Thoracic aorta (tissue), 2 donors: ENCODE measurements at places on chromosomes 7 and 10.

- DNase-seq = no peak
These were observed 81.4 kb upstream of the MTPN start for GRCh38 chr7:136058546-136058945.

DNA sequence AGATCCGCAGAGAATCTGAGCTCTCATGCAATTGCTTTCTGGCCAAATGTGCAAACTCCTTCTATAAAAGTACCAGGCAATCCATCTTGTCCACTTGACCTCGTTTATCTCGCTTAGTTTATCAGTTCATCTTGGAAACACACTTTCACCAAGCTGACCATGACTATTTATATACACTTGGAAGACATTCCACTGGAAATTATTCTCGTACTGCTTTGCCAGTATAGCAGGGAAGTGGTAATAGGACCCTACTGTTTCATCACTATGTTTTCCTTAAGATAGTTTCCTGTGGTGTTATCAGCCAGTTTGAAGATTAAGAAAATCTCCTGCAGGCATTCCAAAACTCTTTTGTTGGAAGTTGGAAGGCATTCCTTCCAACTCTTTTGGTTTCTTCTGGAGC lies 115.3 kb upstream of the FAM171A1 start:
- DNase-seq = no peak

GRCh38 chr10:118003126-118003525 lies 43.6 kb downstream of the RAB11FIP2 start:
- DNase-seq = no peak

DNA sequence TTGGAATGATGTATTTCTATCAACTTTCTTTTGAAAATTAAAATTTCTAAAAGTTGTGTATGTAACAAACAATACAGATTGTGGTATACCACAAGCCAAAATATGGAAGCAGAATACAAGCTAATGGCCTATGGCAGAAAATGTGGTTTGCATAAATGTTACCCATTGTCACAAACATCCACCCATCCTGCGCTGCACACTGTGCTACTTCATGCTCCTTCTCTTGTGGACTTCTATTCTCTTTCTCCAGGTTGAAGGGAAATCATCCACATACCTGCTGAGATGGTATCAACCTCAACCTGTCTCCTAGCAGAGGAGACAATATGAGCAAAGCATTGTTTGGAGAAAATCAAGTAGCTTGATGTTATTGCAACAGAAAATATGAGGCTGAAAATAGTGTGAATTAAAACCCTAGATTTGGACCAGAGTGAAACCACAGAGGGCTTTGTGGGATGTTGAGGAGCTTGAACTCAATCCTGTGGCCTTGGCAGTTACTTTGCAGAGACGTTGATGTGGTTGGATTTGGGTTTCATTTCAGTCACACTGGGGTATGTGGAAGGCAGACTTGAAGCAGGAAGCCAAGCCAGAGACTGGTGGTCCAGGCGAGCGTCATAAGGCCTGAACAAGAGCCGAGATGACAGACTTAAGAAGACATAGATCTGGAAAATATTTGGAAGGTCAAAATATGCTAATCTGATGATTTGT lies 63.8 kb downstream of the ICA1 start:
- no peak for DNase-seq

- DNase-seq = no peak
These were observed 157.6 kb downstream of the HERPUD2 start for GRCh38 chr7:35537067-35538023.

GRCh38 chr7:150357270-150357669 lies 11.4 kb upstream of the REPIN1 start:
- DNase-seq = no peak

DNA sequence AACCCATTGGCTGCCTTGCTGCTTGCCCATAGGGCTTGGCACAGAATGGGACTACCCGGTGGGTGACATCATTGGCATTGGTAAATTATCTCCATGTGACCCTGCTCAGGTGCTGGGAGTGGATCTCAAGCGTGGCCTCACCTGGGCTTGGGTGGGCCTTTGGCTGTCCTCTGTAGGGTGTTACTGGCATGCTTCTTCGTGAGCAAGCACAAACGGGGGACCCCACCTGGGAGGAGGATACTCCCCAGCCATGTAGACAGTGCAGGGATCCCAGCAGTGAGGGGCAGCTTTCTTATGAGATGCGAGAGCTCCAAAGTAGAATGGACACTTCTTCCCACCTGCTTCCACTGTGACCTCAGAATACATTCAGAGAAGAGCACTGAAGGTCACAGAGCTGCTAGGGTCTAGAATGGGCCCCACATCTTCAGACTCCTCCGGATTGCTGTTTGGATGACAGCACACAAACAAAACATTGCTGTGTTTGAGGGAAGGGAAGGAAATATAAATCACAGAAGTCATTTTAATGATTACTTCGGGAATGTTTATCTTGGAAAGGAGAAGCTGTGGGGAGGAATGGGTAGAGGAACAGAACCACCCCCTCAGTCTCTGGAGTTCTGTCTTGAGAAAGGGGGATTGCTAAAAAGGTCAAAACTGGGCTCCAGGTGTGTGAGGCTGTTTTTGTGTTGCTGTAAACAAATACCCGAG lies 75.9 kb downstream of the SH2D4B start:
- DNase-seq = no peak

DNA sequence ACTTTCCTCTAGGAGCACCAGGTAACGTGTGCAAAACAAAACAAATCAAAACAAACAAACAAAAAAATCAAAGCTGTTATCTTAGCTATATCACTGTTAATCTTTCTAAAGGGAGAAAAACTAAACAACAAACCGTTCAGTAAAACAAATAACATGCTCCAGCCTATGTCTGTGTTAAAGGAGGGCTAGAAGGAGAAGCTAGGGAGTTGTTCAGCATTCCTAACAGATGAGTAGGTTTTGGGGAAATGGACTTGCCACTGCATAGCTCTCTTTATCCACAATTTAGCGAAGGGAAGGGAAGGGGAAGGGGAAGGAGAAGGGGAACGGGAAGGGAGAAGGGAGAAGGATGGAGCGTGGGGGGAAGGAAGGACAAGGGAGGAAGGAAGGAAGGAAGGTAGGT lies 134.2 kb upstream of the AKR1E2 start:
- DNase-seq = no peak

GRCh38 chr7:24175603-24176002 lies 108.4 kb upstream of the NPY start:
- DNase-seq = no peak

- DNase-seq = no peak
These were observed 49.9 kb downstream of the CDHR3 start for GRCh38 chr7:106012935-106013439.

DNA sequence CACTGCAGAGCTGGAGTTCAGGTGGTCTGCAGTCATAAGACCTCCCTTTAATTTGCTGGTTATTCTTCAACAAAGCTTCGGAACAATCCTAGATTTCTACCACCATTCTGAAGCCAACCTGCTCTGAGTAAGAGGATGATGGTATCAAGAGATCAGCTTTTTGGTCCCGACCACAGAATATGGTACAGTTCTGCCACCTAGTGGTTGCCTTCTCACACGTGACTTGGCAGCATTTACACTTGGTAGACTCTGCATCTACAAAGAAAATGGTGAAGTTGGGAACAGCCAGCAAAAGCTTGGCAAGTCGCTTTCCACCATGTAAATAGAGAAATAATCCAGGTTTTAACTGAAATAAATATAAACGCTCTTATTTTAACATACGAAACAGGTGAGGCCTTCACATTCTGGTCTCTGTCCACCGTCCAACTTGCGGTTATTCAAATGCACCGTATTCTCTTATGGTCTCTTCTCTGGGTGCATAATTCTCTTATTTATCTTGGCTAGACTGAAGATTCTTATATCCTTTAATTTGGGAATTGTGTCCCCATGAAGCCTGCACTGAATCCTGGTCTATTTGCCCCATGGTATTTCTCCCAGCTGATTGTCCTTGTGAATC lies 173.9 kb upstream of the GRM3 start:
- no peak for DNase-seq

DNA sequence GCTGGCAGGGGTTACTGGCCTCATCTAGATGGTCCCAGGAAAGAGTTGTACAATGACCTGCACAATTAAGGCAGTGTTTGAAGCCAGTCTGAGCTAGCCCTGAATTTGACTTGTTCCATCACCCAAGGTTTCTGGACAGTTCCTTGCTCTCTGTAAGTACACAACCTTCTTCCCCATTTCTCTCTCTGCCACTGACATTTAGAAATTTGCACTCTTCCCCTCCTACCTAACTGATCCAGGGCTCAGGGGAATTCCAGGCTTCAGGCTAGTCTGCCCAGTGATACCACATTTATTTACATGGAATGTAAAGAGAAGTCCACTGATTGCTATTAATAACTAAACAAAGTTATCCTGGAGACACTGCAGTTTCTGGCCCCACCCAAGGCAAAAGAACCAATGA lies 139.0 kb upstream of the GPR26 start:
- DNase-seq = no peak

DNA sequence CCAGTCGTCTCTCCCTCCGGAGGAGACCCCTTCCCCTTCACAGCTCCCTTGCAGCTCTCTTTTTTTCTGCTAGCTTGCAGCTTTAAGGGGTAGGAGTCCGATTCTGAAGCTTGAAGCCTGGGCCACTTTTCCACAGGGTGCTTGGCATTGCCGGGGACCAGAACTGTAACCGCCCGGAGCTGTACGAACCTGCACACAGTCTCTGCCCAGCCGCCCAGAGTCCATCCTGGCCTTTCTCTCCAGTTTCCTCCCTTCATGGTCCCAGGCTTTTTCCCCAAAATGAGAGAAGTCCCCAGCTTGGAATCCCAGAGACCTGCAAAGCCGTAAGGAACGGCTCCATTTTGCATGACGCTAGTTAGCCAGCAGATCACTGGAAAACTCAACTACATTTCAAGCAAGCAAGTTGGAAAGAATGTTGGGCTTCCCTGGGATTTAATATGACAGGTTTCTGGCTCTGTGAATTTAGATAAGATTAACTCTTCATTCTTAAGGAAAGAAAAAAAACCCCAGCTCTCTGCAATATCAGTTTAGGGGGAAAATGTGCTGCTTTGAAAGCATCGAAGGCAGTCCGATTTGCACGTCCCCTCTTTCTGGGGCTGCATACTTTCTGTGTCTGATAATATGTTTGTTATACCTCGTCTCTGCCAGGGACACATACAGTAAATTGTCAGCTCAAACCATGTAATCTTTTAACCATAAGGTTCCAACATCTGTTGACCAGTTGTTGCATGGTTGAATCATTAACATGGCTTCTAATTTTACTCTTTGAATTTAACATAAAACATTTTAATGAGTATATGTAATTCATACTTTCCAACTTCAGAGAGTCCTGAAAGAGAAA lies 190.0 kb upstream of the LYZL2 start:
- no peak for DNase-seq

- DNase-seq = no peak
These were observed 14.7 kb downstream of the CYTH3 start for GRCh38 chr7:6257675-6258074.

DNA sequence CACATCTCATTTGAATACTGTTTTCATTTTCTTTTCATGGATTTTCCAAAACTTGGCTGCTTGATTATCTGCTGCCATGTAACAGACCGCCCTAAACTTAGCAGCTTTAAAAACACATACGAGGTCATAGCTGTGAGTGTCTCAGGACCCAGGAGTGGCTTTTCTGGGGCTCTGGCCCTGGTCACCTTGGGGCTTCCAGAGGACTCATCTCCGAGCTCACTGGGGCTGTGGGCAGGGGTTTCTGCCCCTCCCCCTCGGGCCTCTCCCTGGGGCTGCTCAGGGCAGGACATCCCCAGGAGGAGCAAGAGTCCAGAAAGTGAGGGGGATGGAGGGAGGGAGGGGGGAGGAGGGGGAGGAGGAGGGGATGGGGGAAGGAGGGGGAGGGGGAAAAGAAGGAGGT lies 77.0 kb downstream of the NKX6-2 start:
- no peak for DNase-seq

GRCh38 chr10:129004398-129004797 lies 462.6 kb upstream of the MGMT start:
- no peak for DNase-seq

- no peak for DNase-seq
These were observed 4.5 kb upstream of the EEPD1 start for GRCh38 chr7:36148422-36149065.

DNA sequence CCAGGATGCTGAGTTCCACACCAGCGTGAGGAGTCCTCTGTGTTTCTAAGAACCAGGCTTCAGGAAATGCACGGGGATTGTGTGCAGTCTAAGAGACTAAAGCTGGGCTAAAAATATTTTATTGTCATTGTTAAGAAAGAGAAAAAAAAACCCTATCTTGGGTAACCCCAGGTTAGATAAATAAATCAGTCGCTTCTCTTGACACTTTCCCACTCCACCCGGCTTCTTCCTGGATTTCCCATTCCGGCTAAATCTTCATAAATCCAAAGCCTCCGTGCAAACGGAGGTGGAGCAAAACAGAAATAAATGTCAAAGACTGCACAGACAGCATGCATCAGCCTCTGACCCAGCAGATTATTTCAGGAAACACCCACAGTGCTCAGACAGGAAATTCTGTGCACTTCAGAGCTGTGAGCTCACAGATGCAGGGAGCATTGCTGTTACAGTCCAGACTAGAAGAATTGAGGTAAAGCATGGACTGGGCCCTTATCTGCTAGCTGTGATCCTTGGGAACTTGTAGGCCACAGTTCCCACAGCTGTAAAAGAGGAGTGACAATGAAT lies 44.8 kb upstream of the GRID1 start:
- no peak for DNase-seq

DNA sequence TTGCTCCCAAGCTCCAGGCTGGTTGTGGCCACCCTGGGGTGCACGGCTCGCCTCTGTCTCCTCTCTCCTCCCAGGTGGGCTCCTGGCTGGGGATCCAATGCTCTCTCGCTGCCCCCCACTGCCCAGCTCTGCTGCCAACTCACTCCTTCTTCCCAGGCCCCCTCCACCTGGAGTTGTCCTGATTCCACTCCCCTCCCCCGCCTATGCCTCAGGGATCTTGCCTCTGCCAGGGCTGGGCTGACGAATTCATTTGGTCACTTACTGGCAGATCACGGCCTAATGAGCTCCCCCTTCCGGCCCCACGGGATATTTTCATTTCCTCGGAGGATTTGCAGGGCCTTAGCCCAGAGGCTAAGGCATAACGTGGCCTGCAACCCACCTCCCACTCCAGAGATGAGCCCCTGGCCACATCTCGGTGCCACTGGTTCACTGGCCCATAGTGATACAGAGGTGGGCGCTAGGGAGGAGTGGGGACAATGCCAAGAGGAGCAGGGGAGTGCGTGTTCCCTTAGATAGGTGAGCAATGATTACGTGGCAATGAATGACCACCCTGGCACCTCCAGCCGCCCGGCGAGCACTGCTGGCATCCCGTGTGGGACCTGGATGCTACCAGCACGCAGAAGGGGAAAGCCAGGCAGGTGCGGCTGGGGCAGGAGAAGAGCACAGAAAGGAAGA lies 344.6 kb upstream of the SHH start:
- DNase-seq = no peak

GRCh38 chr7:108189733-108190388 lies 59.7 kb upstream of the LAMB4 start:
- no peak for DNase-seq

DNA sequence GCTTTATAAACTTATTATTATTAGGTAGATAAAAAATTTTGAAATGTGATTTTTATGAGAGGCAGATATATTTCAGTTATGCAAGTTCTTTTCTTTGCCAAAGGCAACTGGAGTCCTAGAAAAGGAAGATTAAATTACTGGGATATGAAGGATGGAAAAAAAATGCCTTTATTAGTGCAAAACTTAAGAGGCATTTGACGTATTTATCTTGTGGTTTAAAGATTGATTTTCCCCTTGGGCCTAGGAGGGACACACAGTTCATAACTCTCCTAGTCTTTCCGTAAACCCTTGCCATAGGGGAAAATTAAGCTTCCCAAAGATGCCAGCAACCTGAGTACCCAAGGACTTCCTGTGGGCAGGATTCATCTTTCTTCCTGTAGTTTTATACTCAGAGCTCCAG lies 3.1 kb upstream of the STEAP4 start:
- no peak for DNase-seq
